ENCODE measurements at places on chromosomes 16 and 17.

GRCh38 chr16:10880594-10881452, 3.8 kb downstream of the CIITA start:
- DNase-seq: no peak

DNA sequence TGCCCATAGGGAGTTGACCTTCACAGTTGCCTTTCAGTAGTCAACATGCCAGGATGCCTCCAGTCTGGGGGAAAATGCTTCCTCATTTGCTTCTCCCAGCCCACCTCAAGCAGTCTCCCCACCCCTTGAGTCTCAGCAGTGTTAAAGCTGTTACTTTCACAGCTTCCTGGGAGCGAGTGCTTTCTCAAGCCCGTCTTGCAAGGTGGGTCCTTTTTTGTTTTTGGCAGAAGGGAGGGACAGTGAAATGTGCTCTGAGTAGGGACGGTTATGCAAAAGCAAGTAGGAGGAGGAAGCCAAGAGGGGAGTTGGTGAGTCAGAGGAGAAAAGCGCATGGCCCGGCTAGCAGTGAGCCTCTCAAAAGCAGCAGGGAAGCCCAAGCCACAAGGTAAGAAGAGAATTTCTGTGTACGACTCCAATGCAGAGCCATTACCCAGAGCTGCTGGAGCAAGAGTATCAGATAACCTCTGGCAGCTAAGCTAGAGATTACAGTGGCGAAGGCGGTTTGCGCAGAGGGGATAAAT, at the start of gene CHST4:
TSS of gene CHST4 (plus strand) at position 316 of the 521 bp plus-strand sequence. CDS start 10,252 bp downstream, outside the sequence.
- peak; percentile 47 for DNase-seq

DNA sequence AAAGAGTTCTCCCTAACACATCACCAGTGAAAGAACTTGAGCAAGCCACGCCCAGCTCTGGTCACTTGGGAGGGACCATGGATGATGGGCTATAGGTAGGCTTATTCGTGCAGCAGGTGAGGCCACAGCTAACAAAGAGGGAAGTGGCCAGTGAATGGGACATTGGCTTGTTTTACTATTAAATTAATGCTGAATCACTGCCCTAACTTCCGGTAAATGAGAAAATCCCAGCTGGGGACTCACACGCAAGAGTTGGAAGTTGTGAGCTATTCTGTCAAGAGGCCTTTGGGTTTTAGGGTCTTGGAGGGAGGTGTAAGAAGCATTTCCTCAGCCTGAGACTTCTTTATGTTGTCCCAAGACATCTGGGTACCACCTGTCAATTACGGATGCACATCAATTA, 315.3 kb downstream of the XYLT1 start:
- DNase-seq: no peak

- no peak for DNase-seq
Measured at GRCh38 chr17:45227926-45228762, 6.5 kb downstream of the FMNL1 start.

GRCh38 chr17:64788286-64789060, 126.4 kb upstream of the SMURF2 start:
- DNase-seq: no peak

DNA sequence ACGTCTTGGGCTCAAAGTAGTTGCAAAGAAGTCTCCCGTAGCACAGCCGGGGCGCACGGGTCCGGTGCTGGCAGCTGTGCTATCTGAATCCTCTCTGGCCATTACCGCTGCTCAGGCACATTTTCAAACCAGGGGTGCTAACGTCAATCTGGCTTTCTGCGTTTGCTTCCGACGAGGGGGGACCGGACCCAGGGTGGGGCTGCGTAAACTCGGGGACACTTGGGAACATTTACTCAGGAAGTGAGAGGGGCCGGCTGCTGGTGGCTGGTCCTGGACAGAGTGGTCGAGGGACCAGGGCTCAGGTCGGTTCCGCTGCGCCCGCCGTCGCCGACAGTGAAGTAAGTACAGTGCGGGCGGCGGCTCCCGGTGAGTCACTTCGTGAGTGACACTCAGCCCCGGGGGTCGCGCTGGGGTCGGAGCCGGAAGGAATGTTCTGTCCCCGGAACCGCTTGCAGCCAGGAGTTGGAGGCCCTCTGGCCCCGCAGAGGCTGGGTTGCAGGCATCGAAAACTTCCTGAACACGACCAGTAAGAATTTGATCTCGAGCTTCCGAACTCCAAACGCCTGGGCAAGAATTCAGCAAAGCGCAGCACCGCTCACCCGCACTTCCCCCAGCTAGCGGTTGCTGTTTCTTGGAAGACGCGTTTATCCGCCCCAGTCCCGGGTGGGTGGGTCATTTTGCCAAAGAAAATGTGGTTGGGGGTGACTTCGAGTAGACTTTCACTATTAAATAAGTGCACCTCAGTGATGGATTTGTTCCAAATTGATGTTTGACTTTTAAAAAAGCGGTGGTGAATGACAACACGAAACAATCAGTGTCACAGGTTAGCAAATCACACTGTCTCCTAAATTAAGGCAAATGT, 1.4 kb upstream of the HS3ST3B1 start:
- peak; percentile 65 for DNase-seq

DNA sequence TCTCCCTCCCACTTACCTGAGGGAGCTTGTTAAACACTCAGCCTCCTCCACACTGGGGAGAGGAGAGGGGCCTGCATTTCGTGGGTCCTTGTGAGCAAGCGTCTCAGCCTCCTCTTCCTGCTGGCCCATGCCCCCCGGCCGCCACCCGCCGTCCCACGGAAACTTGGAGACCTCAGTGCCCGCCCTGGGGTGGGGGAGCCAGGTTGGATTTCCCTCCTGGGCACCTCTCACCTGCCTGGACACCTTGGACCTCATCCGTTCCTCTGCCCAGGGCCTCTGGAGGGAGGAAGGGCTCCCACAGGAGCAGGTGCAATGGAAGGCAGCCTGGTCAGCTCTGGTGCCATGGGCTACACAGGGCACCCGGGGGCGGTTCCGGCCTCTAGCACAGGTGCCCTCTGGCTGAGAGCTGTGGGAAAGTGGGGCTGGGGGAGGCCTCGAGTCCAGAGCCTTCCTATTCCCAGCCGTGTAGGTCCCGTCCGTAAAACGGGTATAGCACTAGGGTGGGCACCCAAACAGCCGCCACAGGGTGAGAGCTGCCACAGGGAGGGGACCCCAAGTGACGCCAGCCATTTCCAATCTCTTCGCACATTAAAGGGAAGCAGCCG, 11.0 kb downstream of the GSE1 start:
- DNase-seq: no peak

DNA sequence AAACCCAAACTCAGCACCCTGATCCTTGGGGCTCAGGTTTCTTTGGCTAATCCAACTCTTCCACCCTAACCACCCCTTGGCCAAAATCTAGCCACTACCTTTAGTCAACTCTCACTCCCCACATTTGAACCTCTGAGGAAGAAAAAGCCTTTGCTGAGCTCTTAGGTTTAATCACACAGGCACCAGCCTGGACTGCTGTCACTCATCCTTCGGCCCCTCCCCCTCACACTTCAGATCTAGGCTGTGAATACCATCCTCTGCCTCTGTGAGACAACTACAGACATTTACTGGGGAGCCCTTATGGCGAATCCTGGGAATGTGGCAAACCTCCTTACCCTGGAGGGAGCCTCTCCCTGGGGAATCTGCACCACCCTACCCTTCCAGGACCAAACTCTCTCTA, 5.3 kb upstream of the RNASEK start:
- DNase-seq: no peak

DNA sequence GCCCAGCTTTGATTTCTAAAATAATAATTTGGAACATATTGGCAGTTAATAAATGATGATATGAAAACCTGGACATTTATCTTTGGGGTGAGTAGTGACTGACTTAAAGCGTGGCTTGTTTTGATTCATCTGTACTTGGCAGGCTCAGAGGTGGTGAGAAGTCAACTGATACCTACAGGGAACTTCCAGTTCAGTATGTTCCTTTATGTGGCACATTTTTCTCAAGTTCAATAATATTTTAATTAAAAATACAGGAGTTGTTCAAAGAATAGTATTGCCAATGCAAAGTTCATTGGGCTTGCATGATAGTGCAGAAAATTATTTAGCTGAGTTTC, 34.3 kb downstream of the SLC47A1 start:
- no peak for DNase-seq

DNA sequence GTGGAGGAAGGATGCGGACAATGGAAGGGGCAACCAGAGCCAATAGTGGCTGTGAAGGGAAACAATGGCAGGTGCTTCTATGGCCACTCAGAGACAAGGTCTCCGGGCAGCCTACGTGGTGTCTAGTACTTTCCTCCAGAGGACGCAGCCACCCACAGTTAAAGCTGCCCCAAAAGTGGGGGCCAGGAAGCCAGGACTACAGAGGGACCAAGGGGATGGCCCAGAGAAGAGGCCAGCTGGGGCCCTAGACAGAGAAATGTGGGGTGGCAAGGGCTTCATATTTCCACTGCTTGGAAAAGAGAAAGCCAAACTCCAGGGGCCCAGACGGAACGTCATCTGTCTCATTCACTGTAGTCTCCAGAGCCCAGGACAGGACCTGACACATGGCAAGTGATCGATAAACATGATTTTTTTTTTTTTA, 837 bp upstream of the PER1 start:
- no peak for DNase-seq

GRCh38 chr16:79573884-79574283, 26.7 kb downstream of the MAF start:
- DNase-seq: no peak

DNA sequence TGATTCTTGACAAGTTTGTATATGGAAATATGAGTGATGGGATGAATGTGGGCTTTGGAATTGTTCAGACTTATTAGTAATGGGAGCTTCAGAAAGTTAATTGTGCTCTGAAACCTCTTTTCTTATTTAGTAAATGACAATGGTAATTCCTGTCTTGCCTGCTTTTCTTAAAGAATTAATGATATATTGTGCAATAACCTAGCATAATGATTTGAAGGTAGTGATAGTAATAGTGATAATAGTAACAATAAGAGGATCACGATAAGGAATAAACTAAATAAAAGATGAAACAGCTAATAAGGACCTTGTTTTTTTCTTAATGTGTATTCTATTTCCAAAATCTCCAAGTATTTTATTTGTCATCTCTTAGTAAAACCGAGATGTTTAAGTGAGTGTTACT, 245.0 kb upstream of the CPHXL start:
- DNase-seq: no peak

DNA sequence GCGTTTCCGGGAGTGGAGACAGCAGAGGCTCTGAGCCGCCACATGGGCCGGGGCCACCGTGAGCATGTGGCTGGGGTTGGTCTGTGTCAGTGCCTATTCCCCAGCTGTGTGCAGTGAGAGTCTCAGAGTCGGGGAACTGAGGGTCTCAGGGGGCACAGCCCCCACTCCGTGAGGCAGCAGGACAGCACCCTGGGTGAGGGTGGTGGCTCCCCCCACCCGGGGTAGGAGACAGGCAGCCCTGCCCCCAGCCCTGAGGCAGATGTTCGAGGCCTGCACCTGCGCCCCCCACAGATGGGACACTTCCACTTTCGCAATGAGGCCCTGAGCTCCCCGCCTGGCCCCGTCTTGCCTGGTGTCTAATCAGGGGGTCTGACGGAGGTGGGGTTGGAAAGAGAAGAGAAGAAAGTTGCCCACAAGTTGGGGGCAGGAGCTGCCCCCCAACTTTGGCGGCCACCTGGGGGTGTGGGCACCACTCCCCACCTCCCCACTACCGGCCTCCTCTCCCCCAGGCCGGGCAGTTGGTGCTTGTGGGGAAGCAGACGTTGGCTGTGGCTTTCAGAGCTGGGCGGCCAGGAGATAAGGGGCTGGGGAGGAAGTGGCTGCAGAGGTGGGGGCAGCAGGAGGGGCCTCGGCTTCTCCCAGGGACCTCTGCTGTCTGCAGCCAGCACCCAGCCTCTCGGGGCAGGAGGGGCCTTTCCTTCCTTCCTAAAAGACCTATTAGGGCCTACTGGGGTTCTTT, 1.8 kb upstream of the CBFA2T3 start:
- no peak for DNase-seq

- no peak for DNase-seq
Measured at GRCh38 chr17:79977161-79977631, 58.5 kb downstream of the TBC1D16 start.

DNA sequence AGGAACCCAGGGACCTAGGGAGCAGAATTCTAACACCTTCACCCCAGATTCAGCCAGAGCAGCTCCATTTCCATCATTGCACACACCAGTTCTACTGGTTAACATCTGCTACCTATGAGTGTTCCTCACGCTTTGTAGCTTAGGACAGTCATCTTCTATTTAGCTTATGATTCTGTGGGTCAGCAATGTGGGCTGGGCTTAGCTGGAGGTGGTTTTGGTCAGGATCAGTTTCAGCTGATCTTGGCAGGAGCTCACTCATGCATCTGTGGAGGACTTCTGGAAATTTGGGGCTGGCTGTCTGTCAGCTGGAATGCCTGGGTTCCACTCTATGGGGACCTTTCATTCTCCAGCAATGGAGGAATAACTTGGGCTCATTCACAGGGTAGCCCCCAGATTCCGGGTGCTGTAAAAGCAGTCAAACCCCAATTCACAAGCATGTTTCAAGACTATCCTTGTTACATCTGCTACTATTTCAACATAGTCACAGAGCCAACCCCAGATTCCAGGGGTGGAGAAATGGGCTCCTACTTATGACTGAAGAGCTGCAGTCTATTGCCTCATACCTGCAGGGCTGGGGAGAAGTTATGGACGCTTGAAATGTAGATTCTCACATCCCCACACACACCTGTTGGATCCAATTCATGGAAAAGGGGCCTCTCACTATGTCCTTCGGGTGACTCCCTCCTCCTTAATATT, 3.4 kb upstream of the HP start:
- DNase-seq: peak; percentile 30

DNA sequence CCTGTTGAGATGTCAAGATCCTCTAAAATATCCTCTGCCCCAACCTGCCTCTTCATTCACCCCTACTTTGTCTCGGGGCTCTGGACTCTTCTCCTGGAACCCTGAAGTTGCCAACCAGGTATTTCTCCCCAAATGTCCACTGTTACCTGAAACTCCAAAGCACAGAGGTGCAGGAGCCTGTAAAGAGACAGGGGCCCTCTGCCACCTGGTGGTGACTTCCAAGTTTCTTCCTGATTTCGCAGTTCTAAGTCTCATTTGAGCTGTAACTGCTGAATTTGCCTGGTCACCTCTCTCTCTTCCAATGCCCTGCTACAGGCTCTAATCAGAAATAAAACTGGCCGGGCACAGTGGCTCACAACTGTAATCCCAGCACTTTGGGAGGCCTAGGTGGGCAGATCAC, 77.1 kb upstream of the RCVRN start:
- DNase-seq: no peak

GRCh38 chr17:48053758-48054237, 5.6 kb downstream of the NFE2L1 start:
- DNase-seq: no peak

DNA sequence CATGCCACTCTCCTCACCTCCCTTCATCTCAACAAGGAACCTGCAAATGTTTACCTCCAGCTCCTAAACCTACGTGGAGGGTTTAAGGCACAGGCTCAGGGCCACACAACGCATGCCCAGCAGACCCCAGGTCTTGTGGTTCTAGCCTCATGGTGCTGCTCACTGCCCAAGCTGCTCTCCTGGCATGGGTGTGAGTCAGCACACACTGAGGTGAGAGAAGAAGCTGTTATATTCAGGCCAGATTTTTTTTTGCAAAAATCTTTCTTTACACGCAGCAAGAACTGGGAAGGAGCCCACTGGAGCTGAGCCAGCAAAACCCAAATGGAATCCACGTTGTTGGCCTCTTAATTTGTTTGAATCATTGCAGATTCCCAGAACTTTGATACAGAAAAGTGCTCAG, 5.5 kb upstream of the C16orf96 start:
- peak; percentile 38 for DNase-seq

GRCh38 chr17:38733982-38734973, 4.1 kb downstream of the CISD3 start:
- DNase-seq: no peak

Data from foreskin fibroblast (primary cell).